ENCODE measurements at places on chromosomes 16 and 17.

- peak; percentile 40 for DNase-seq
Observed at GRCh38 chr16:30541502-30542329, 7.1 kb upstream of the ZNF747 start.

DNA sequence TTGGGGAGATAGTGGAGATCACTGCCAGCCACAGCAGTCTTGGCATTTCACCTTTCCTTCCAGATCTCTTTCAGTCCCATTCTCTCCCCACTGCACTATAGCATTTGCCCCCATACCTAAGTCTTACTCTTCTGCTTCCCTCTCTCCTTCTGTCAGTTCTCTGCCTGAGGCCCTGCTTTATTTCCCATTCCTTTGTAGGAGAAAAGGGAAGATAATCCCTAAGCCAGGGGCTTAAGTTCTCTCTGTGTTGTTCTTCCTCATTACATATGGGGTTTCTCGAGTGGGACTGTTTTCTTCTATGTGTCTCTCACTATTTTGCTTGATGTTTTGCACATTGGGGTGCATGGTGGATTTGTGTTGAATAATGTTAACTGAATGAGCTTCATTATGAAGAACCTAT, 6.4 kb downstream of the KDM6B start:
- DNase-seq = no peak

DNA sequence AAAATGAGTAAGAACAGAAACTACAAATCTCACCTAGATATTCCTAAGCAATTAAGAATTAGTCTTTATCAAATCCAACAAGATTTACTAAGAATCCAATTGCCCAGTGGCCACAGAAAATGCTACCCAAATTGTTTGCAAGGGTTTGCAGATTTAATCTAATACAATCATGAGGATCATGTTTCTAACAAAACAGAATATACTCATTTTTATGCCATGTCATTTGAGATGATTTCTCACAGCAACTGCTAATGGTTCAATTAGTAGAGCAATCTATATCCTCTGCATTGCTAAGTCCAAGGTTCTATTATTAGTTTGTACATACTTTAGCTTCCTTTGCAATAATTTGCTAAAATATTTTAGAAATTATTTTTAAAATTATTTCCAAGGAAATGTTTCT, 41.2 kb downstream of the HELZ start:
- DNase-seq = no peak

DNA sequence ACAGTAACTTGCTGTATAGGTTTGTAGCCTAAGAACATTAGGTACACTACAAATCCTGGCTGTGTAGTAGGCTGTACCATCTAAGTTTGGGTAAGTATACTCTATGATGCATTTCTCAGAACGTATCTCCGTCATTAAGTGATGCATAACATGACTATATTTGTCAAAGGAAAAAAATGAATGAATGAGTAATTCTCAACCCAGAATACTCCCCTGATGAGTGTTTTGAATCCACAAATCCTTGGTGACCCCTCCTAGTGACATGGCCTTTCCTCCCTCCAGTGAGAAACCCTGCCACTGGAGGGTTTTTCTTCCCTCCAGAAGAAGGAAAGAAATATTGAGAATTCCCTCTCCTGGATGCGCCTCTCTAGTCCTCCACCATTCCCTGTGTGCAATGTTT, 24.0 kb upstream of the SALL1 start:
- no peak for DNase-seq

- peak; percentile 92 for DNase-seq
Observed at GRCh38 chr17:81487487-81488275, 24.9 kb downstream of the ACTG1 start.

- DNase-seq = no peak
Observed at GRCh38 chr17:9205520-9206409, 184.5 kb downstream of the NTN1 start.

DNA sequence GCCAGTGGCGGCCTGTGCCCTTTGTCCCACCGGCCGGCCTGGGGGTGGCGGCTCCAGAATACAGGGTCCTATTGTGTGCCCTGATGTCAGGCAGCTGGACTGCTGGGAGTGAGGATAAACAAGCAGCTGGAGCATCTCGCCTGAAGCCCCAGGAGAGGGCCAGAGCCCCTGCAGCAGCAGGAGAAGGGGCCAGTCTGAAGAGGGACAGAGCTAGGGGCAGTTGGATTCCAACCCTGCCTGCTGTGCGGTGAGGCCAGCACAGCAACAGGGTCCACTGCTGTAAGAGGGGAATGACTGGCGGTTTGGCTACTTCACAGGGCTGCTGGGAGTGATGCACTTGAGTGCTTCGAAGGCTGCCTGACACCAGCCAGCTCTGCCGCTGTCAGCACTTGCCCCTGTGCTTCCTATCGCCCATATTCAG, 25.0 kb downstream of the RAB11FIP4 start:
- no peak for DNase-seq

DNA sequence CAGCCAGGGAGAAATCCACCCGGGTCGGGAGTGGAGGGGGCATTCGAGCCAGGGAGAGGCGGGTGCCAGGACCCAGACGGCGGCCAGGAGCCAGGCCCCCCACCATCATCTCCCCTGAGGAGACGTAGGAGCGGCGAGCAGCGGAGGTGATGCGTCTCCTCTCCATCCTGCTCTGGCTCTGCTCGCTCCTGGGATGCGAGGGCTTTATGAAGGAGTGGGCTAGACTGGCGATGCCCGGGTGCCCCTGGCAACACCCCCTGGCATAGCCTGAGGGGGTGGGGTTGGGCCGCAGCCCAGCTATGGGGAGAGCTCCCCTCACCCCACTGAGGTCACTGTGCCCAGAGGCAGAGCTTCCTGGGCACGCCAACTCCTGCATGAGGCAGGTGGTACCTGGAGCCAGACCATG, at the start of gene GFAP:
TSS of gene GFAP (minus strand) at position 180 of the 406 bp plus-strand sequence. CDS start at position 166, 14 bp downstream.
- no peak for DNase-seq

All from suppressor macrophage treated with lipopolysaccharide for 1 hour (primary cell).